ENCODE measurements at places on chromosomes 7 and 10.

DNA sequence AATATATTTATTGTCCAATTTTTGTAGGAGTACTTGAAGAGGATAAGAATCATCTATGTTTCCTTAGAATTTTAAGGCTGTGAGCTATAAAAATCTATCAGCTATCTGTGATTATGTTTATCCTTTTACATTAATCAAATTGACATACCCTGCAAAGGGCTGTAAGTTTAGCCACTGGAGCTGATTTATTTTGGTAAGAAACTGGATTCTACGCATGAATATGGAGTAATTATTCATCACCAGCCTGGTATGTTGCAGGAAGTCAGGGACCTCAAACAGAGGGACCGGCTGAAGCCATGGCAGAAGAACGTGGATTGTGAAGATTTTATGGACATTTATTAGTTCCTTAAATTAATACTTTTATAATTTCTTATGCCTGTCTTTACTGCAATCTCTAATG is 696.9 kb downstream of the DNAJB9 start:
- DNase-seq: no peak

DNA sequence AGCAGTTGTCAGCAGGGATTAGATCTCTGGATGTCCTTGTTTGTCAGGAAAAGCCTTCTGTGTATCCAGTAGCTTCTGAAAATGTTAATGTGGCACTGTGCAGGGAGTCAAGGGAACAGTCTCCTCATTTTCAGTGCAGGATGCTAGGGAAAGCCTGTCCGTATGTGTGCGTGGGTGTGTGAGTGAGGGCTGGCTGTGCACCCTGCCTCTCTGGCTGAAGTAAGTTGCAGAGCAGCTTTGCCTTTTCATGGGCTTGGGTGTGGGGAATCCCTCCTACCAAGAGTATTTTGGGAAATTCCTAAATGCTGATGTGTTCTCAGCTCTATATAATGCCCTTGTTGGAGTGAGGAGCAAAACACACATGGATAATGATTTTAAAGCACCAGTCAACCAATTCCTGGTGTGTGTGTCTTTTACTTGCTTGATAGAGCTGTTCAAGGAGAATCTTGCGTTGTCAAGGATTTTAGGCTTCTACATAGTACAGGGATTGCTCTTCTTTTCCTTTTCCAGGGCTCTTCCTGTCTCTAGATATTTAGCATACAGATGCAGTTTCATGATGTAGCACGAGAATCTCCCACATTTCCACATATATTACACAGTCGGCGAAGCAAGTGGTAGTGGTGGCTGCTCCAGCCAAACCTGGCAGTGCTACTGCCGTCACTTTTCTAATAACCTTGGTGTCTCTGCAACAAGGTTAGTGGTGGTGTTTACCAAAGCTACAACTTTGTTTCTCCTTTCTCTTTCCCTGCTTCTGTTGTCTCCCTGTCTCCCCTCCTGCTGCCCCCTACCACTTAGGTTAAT is 92.8 kb downstream of the MCU start:
- peak; percentile 78 for DNase-seq

DNA sequence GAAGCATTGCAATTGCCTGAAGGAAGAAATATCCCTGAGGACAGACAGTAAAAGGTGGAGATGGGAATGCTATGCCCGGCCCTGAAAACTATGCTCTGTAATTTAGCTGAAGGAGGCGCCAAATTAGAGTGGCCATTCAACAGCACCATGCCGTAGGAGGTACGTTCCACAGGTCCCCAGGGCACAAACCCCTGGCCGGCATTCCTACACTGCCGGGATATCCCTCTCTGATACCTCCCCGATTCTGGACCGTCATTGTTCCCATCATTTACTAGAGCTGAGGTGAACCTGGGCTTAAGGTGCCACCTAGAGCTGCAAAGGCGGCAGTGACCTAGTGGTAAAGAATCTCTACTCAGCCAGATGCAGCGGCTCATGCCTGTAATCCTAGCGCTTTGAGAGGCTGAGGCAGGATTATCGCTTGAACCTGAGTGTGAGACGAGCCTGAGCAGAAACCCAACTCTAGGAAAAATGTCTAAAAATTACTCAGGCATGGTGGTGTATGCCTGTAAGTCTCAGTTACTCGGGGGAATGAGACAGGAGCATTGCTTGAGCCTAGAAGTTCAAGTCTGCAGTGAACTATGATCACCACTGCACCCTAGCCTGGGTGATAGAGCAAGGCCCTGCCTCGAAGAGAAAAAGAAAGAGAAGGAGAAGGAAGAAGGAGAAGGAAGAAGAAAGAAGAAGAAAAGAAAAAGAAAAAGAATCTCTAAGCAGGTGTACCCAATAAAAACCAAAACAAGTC is 53.0 kb upstream of the TNKS2 start:
- DNase-seq: peak; percentile 72

DNA sequence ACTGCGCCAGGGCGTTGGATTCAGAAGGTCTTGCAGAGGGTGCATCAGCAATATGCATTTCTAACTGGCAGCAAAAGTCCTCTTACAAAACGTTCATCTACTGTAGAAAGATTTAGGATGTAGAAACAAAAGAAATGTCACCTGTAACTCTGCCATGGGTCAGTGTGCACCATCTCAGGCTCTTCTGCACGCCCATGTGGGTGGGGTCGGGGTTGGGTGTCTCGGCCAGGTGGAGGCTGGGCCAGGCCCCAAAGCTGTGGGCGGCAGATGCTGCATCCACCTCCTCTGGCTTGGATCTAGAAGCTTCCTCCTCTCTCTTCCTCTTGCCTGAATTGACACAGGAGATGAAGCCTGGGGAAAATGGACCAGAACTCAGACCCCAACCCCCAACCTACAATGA is 111.3 kb upstream of the PPP2R2D start:
- DNase-seq: no peak

DNA sequence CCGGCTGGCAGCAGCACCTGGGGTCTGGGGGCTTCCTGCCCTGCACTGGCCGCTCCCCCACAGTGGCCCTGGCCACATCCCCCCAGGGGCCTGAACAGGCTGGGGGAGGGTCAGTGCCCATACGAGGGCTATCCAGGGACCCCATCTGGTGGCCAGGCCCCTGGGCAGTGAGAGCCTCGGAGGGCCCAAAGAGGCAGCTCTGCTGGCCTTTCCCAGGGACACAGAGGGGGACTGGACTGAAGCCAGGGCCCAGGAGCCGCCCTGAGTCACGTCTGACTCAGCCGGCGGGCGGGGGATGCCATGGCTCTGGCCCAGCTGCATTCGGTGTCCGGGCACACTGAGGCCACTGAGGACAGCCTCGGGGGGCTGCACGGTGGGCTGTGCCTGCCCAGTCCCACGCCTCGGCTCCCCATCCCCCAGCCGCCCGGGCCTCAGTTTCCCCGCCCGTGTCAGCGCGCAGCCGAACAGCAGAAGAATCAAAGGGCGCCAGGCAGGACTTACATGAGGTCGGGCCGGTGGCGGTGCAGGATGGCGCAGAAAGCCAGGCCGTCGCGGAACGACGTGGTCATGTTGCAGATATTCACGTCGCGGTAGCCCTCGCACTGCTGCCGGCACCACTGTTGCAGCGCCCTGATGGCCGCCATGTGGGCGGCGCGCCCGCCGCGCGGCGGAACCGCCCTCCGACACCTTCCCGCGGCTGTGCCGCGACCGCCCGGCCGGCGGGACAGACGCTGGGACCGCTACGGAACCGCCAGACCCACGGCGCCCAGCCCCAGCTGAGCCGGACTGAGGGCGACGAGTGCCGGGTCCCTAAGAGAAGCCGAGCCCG is at the start of gene MICALL2:
Gene MICALL2 (minus strand): TSS at position 788 of the 829 bp plus-strand sequence. CDS start 144 bp downstream, at position 644.
- peak; percentile 88 for DNase-seq

- no peak for DNase-seq
These were observed 729 bp downstream of the HOGA1 start for GRCh38 chr10:97584798-97585438.

DNA sequence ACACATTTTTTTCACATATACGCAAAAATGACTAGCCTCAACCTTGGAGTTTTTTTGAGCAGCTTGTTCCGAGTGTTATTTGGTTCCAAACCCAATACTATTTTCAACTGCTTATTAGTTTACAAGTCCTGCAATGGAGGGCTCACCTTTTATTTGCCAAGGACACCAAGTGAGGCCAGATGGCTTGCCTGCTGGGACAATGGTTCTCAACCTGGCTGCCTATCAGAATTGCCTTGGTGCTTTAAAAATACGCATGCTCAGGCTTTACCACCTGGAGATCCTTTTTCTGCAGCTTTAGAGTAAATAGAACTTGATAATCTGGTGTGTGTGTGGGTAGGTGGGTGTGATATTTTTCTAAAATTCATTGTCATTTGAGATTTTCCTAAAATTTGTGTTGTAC is 276.8 kb downstream of the MTERF1 start:
- DNase-seq: no peak

DNA sequence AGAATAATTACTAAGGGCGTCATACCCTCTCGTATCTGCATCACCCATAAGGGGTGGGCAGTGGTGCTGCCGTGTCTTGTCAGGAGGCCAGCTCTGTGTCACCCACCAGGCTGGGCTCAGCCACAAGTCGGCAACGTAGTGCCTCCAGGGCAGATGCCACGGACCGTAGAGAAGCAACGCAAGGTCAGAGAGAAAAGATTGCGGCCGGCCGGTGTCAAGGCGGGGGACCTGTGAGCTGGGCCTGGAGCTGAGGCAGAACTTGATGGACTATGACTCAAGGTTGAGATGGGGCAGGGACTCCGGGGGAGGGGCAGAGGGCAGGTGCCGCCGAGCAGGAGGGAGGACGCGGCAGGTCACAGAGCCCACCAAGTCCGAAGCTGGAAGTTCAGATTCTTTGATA is 29.5 kb downstream of the FOXK1 start:
- DNase-seq: no peak

DNA sequence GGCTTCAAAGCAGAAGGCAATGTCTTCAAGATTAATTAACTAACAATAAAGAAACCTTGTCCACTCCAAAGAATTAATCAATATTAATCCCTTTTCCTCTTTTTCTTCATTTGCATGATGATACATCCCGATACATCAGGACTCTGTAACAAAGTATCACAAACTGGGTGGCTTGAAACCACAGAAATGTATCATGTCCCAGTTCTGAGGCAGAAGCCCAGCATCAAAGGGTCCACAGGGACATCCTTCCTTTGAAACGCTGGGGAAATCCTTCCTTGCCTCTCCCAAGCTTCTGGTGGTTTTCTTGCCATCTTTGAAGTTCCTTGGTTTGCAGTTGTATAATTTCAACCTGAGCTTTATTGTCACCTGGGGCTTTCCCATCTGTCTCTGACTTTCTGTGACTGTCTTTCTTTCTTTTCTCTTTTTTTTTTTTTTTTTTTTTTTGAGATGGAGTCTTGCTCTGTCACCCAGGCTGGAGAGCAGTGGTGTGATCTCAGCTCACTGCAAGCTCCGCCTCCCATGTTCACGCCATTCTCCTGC is 210.2 kb upstream of the ADARB2 start:
- no peak for DNase-seq

DNA sequence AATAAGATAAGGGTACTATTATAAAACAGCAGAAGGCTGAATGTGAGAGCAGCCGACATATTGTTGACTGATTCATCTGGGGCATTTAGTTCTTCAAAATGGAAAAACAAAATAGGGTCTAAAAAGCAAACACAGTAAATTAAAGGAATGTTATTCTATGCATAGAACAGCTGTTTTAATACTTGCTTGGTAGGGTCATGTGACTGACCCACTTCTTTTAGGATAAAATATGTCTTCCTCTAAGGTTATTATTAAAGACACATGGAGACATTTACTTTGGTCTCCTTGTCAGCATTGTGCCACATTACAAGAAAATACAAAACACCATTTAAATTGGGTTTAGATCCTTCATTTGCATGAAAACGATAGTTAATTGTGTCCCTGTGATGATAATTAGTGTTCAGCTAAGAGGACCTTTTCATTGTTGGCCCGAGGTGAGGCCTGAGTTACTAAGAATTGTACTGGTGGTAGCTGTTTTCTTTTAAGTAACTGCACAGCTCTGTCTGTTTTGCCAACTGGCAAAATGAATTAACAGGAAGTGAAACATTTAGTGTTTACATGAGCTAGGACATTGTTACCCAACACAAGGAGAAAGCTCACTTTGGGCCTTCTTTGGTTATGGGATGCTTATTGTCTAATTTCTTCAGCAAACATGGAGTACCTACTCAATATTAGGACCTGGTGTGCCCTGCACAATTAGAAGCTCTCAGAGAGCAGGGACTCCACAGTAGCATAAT is 764.4 kb downstream of the LRMDA start:
- DNase-seq: no peak

GRCh38 chr7:30589111-30589510 is 5.6 kb upstream of the GARS1 start:
- DNase-seq: no peak

DNA sequence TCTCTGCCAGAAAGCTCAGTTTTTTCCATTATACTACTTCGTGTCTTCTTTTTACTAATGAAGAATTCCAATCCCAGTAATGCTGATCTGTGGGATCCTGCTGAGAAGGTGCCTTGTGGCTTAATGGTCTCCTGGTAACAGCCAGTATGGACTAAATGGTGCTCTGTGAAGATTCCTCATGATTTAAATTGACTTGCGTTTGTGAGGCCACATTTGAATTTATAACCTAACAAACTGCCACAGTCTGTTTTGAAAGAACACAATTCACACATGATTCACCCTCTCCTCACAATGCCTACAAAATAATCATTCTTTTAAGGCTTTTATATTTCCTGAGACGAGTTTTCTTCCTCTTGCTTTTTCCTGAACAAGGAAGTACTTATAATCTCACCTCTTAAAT is 140.0 kb downstream of the MBL2 start:
- no peak for DNase-seq

DNA sequence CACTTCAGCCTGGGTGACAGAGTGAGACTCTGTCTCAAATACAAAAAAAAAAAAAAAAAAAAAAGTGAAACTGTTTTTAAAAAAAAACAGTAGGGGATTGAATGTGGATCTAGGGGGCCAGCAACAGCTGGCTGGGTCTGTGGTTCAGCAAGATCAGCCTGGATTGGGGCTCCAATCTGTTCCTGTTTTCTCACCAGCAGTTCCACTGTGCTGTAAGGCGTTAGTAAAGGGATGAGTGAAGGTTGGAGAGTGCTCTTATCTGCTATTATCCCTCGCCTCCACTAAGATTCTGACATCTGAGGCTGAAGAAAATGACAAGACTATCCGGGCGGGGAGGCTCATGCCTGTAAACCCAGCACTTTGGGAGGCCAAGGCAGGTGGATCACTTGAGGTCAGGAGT is 41.6 kb upstream of the GTF2IRD1 start:
- DNase-seq: no peak

- no peak for DNase-seq
These were observed 17.4 kb upstream of the TCF7L2 start for GRCh38 chr10:112932658-112933057.

- peak; percentile 39 for DNase-seq
These were observed 16.8 kb upstream of the SH2D4B start for GRCh38 chr10:80520661-80521470.

- DNase-seq: no peak
These were observed 25.0 kb downstream of the ZFAND2A start for GRCh38 chr7:1134951-1135350.

- DNase-seq: no peak
These were observed 14.5 kb upstream of the EGR2 start for GRCh38 chr10:62830679-62831078.

- DNase-seq: no peak
These were observed 20.2 kb downstream of the CALML3 start for GRCh38 chr10:5545011-5545410.

GRCh38 chr7:134613623-134614347 is 32.9 kb upstream of the BPGM start:
- DNase-seq: peak; percentile 94

Data from kidney tubule cell (primary cell).